Thyroid gland (tissue), 4 donors: ENCODE measurements at places on chromosomes 2 and 18.

GRCh38 chr18:45998244-45998643, 31.1 kb upstream of the EPG5 start:
- DNase-seq: no peak

GRCh38 chr18:38790303-38790702, 1224.7 kb upstream of the CELF4 start:
- DNase-seq: no peak

- no peak for DNase-seq
Observed at GRCh38 chr2:19807346-19807745, 94.4 kb downstream of the TTC32 start.

GRCh38 chr2:70084973-70085710, 2.1 kb upstream of the PCBP1 start:
- peak; percentile 87 for DNase-seq

- no peak for DNase-seq
Observed at GRCh38 chr2:12730265-12730664, 13.5 kb downstream of the TRIB2 start.

DNA sequence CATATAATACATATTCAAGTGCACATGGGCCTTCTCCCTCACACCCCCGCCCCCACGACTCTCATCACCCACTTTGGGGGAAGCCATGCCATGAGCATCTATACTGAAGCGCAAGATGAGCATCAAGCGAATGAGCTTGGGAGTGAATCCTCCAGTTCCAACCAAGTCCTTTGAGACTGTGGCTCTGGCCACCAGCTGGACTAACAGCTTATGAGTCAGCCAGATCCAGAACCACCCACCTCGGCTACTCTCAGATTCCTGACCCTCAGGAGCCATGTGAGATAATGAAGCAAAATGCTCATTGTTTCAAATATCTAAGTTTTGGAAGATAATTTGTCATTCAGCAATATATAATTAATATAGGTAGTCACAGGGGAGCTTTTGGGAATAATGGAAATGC, 22.2 kb upstream of the IL1RL1 start:
- DNase-seq: no peak

- no peak for DNase-seq
Observed at GRCh38 chr2:153601812-153602211, 123.2 kb upstream of the RPRM start.

DNA sequence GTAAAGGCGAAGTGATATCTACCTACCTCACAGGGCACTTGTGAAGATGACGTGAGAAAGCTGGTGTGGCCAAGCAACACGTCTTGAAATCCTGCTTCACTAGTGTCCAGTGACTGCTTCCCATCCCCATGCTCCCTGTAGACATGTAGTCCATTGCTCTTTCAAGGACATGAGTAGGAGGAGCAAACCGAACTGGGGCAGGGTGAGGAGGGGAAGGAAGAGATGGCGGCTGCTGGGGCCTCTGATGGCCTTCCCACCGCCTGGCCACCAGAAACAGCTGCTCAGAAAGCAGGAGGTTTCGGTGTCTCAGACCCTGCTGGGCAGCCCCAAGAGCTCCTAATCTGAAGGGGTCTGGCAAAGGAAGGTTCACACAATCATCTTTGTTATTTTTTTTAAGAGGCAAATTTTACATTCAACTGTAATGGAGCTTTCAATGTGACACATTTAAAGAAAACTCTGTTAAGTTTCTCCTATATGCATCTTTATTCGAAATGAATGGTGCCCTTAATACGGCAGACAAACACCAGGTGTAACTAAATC, 14.7 kb downstream of the CPLX4 start:
- DNase-seq: no peak

GRCh38 chr18:6132751-6133368, 237.5 kb upstream of the TMEM200C start:
- DNase-seq: peak; percentile 62

- peak; percentile 56 for DNase-seq
Observed at GRCh38 chr2:231926180-231926741, at the start of gene NPPC. NPPC (minus strand) TSS chr2:231926396; CDS start chr2:231926249, 147 bp downstream.

DNA sequence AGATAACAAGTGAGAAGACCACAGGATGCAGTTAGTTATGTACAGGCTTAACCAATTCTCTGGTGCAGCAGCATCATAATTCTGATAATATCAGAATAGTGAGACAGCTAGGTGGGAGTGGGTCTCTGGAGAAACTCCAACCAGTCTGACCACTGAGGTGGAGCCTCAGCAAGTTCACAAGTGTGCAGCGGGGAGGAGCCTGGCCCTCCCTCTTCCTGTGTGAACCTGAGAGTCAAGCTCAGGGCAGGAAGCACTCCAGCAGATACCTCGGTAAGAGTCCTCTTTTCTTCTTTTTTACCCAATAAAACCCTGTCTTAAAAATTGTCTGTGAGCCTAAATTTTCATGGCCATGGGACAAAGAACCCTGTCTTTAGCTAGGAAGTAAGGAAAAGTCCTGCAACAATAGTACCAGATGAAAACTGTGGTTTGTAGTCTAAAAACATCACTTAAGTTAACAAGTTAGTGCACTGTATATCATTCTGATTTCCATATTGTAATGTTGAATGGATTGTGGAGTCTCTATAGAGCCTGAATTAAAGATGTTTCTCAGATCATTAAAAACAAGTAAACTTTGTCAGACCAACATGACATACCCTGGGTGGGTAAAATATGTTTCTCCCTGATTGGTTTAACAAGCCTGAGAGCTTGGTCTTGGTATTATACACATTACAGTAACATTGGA, 370.8 kb downstream of the TMEM182 start:
- DNase-seq: no peak

GRCh38 chr18:22046473-22046872, 122.9 kb upstream of the GATA6 start:
- no peak for DNase-seq

GRCh38 chr2:240688553-240688919, 3.1 kb upstream of the AQP12A start:
- DNase-seq: no peak

GRCh38 chr2:102250278-102250821, 61.0 kb upstream of the IL1RL1 start:
- DNase-seq: no peak

DNA sequence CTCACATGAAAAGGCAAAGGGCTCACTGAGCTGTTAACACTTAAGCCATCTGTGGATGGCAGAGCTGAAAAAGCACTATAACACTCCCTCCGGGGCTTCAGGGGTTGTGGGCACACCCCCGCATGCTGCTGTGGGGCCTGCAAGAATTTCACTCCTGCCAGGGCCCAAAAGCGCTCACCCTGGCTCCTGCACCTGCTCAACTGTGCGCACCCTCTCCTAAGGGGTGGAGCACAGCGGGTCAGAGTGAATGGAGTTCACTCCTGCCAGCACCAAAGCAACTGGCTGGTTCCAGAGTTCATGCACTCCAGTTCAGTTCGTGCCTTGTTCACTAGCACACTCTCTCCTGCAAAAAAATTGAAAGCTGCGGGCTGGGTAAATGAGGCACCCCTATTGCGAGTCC, 814.2 kb upstream of the SLC39A10 start:
- DNase-seq: no peak

- no peak for DNase-seq
Observed at GRCh38 chr18:74242438-74243096, 49.2 kb downstream of the CYB5A start.

GRCh38 chr2:8631465-8632005, 50.3 kb upstream of the ID2 start:
- no peak for DNase-seq

DNA sequence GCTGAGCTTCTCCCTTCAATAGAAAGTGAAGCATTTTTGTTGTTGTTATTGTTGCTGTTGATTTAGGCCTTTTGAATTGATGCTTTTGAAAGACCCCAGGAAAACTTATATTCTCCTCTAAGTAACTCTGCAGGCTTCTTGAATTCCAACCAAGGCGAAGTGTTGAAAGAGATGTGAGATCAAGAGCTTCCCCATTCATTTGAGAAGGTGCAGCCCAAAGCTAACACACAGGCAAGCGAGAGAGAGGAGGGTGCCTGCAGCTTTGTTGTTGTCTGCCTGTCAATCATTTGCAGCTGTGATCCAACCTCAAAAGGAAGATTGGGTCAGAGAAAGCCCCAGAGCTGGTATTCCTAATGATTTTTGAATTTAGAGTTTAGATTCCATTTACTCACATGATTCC, 963.6 kb upstream of the CNTNAP5 start:
- no peak for DNase-seq

GRCh38 chr18:74622072-74622471, 24.4 kb downstream of the ZNF407 start:
- no peak for DNase-seq

DNA sequence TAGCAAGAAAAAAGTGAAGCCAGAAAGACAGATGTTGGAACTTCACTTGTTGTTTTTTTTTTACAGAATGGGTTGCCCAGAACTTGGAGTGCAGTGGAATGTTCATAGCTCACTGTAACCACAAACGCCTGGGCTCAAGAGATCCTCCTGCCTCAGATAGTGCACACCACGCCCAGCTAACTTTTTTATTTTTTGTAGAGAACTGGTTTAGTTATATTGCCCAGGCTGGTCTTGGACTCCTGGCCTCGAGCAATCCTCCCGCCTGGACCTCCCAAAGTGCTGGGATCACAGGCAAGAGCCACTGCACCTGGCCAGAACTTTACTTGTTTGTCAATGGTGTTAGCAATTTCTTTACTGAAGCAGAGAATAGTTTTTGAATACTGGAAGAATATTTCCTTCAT, 11.9 kb upstream of the ASPRV1 start:
- DNase-seq: peak; percentile 32

DNA sequence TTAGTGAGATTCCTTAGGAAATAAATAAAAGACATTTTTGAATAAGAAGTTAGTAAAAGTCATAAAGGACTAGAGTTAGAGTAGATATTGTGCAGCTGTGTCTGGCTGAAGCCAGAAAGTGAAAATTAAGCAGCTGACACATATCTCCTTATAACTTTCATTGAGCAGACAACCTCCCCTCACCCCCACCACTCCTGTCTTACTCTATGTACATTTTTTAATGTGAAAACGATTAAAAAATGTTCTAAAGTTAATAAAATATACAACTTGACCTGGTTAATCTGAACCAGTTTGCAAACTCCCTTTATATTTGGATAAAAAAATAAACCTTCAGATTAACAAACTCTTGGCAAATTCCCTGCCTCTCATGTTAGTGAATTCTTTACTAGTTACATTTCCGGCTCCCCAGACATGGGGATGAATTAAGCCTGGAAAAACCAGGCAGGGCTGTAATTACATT, 462.8 kb downstream of the MEIS1 start:
- no peak for DNase-seq

DNA sequence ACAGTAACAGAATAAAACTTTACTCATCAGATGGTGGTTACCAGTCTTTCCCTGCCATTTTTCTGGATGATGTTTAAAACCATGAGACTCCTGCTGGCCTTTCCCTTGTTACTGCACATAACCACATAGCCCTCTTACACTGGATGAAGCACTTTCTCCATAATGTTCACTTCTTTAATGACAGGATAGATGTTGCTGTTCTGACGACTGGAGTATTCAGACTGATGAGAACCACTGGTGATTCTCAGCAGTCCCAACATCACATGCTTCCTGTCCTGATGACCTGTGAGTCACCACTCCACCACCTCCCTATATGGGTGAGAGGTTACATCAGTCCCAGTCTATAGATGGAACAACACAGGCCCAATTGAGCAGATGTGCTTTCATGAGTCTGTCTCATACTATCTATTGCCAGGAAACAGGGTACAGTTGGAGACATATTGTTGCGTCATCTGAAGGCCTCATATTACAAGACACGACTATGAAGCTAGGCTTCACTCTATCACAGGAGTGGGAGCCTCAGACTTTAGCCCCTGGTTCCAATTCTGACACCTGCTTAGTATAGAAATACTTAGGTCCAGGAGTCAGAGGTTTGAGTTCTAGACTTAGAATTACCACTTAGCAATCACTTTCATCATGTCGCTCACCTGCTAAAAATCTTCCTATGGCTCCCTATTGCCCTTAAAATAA, 145.7 kb upstream of the KLF7 start:
- peak; percentile 17 for DNase-seq

- DNase-seq: no peak
Observed at GRCh38 chr2:19873014-19873413, 28.8 kb downstream of the TTC32 start.

DNA sequence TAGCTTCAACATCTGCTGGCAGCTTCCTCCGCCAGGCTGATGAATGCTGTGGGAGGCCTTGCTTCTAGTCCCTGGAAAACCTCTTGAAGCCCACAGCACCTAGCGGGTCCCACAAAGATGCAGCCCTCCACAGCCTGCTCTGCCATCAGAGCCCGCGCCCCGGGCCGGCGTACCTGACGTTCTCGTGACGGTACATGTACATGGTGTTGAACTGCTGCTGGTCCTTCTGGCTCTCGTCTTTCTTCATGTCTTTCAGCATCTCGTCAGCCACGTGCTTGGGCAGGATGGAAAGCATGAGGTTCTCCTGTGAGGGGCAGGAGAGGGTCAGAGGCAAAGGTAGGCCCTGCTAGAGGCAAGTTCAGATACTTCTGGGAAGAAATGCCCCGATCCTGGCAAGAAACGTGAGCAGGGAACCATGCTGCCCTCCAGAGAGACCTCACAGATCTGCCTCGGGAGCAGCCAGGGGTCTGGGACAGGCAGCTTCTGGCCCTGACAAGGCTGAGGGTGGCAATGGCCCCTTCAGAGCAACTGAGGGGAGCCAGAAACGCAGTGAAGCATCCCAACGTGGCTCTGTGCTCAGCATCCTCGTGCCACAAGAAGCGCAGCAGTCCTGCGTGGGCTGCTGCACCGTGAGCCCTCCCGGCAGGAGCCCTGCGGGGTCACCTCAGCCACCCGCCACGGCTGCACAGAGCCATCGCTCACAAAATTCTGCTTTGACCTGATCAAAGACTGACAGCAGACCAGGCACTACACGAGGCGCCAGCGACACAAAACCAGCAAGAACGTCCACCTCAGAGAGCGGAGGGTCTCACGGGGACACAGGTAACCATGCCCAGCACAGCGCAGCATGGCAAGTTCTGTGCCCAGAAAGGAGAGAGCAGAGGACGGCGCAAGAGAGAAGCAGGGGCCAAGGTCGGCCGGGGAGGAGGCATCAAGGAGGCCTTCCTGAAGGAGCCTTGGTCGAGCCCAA, 49.1 kb downstream of the CENPO start:
- DNase-seq: no peak

DNA sequence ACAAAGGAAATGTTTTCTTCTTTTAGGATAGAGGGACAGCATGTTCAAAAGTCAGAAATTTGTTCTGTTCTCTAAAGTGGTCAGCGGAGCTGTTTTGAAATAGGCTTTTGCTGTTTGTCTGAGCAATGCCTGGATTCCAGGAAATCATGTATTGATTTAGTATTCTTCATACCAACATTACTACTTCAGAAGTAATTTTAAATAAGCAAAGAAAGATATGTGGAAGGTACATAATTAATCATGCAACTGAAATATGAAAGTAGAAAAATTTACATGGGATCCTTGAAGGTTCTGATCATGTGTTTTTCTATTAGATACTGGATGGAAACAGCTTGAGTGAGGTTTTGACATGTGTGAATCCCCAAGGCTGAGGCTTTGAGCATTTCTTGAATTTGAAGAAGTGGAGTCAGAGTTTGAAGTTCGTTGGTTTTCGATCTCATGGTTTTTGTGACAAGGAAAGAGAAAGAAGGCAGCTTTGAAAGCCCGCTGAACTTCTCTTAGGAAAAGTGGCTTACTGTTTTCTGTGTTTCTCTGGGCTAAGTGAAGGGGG, 220.0 kb downstream of the LDLRAD4 start:
- no peak for DNase-seq
